ENCODE measurements at places on chromosomes 1 and 21.

- DNase-seq, result no peak
Observed at GRCh38 chr1:208151728-208152598, 92.2 kb downstream of the PLXNA2 start.

- DNase-seq, result no peak
Observed at GRCh38 chr21:45409466-45410150, 4.6 kb downstream of the COL18A1 start.

DNA sequence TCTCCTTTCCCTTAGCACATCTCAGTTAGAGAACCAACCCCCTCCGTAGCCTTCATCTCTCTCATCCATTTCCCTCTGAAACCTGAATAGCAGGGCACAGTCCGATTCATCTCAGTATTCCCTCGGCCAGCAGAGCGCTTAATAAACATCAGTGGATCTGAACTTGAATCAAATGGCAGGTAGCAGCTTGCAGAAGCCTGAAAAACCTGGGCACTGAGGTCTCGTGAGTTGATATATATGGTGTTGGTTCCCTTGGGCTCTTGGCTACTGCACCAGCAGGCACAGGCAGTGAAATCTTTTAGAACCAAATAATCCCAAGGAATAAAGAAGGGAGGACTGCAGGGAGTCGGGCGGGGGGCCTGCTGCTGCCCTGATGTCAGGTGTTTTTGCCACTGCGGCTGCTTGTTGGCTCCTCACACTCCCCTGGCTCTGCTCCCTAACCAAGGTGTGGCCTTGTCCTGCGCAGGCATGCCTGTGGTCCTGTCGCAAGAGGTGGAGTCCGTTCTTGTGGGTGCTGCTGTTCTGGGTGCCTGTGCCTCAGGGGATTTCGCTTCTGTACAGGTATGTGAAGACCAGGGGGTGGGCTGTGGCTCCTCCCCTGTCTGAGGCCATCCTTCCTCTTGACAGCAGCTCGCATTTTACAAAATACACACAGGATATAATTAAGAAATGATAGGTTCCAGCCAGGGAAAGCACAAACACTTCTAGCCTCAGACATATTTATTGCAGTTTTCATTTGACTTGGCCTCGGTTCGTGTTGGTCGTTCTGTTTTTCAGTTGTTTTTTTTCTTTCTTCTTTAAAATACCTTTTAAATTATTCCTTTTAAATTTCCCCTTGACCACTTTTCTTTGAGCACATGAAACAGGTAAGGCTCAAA is 140.9 kb upstream of the HOOK1 start:
- no peak for DNase-seq

- DNase-seq, result no peak
Observed at GRCh38 chr1:923991-924655, 400 bp downstream of the SAMD11 start.

- DNase-seq, result no peak
Observed at GRCh38 chr1:37410815-37411214, 63.6 kb upstream of the ZC3H12A start.

- DNase-seq, result no peak
Observed at GRCh38 chr1:154821083-154821482, 49.0 kb downstream of the KCNN3 start.

DNA sequence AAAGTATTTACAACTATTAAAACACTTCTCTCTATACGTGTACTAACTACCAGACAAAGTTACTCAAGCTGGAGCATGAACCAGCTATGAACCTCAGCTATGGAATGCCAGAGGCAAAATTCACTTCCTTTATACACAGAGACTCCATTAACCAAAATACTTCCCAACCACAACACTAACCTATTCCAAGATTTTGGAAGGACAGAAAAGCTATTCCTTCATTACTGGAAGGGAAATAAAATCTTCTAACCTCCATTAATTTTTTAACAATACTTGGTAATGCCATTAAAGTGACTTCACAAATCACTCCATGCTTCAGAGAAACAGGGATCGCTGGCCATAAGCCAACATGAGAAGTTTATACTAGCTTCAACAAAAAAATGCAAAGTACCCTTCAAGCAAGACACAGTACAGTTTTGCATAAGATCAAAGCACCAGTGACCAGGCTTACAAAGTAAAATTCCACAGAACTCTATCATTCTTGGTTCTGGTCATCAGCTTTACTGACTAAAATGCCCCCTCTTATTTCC is 58.0 kb downstream of the PUM1 start:
- no peak for DNase-seq

- DNase-seq, result peak; percentile 56
Observed at GRCh38 chr21:46118316-46119143, 20.6 kb downstream of the COL6A2 start.

DNA sequence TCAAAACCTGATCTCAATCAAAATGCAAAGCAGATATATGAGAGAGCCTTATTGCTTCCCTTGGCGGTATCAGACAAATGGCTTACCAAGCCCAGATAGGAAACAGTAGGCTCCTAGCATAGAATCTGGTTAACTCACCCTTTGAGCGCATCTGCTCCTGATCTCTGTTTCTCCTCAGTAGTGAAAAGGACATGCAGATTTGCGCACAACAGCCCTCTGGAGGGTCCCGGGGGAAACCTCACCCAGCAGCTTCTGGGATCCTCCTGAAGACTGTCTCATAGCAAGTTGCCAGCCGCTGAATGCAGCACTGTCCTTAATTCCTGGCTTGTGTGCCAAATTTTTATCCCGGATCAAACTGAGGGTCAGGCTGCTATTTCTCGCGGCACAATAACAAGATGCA is 192.2 kb downstream of the FASLG start:
- DNase-seq, result no peak

DNA sequence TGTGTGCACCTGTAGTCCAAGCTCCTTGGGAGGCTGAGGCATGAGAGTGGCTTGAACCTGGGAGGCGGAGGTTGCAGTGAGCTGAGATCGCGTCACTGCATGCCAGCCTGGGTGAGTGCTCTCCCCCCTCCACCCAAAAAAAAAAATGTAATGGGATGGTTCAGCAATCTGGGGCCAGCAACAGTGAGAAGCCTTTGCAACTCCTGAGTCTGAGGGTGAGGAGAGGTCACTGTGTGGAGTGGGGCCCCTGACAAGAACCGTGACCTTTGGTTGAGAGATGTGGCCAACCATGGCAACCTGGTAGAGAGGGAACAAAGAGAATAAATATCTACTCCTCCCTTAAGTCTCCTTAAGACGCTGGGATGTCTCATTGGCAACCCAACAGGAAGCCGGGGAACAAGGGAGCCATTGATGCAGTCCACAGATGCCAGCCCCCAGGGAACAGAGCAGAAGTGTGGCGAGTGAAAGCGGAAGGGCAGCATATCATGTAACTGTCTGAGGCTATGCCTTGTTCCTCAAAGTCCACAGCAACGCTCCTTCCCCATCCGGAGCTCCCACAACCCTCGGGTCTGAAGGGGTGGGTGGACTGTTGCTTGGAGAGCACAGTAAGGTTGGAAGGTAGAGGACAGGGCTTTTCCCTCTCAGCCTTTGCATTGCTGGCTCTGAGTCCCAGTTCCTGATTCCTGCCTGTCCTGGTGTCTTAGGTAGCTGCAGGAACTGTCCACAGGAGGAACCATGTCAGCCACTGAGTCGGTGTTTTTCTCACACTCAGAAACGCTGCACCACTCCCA is 8.3 kb downstream of the TRNP1 start:
- no peak for DNase-seq

- DNase-seq, result no peak
Observed at GRCh38 chr1:162954824-162955223, 93.8 kb upstream of the CCDC190 start.

DNA sequence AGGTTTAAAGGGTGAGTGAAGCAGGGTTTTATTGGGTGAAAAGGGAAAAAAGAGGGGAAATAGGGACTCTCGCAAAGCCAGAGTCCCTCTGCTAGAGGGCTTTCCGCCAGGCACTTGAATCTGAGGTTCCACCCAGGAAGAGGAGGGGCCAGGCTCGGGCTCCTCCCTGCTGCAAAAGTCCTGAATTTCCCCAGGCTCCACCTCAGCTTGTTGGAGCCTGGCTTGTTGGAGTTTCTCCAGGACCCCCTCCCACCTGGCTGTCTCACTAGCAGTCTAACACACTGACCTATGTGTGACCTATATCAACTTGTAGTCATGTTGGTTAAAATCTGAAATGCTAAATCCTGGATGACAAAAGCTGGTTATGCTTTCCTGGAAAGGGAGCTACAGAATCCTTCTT is 25.5 kb downstream of the GBP2 start:
- no peak for DNase-seq

GRCh38 chr1:61157468-61157987 is 75.2 kb downstream of the NFIA start:
- no peak for DNase-seq

DNA sequence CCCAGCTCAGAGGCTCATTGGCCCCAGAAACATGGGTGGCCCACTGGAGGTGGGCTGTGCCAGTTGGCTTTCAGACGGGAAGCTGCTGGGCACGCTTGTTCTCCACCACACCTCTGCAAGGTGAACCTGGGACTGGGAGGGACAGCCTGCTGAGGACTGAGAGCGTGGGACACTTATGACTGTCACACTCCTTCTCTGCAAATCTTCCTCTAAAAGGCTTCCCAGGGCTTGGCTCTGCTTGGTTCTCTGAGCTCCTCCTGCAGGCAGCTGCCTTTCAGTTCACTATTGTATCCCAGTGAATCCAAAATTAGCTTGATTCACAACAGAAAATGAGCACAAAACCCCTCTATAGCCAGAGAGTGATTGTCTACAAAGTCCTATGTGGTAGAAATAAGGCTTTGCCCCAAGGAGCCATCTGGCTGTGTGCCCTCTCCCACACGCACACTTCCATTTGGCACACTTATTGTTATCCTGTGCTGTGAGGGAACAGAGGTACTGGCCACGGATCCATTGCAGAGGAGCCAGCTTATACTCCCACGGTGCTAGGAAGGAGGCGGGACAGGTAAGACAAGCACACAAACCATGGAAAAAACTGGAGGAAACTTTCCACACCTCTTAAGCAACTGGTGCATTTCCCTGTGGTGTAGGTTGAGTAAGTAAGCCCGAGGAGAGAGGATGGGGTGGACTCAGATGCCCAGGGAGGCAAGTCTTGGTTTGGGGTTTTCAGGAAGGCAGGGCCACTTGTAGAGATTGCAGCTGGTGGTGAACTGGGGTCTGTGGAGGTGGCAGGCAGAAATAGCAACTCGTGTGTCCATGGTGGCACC is 18.9 kb upstream of the BTG2 start:
- no peak for DNase-seq

DNA sequence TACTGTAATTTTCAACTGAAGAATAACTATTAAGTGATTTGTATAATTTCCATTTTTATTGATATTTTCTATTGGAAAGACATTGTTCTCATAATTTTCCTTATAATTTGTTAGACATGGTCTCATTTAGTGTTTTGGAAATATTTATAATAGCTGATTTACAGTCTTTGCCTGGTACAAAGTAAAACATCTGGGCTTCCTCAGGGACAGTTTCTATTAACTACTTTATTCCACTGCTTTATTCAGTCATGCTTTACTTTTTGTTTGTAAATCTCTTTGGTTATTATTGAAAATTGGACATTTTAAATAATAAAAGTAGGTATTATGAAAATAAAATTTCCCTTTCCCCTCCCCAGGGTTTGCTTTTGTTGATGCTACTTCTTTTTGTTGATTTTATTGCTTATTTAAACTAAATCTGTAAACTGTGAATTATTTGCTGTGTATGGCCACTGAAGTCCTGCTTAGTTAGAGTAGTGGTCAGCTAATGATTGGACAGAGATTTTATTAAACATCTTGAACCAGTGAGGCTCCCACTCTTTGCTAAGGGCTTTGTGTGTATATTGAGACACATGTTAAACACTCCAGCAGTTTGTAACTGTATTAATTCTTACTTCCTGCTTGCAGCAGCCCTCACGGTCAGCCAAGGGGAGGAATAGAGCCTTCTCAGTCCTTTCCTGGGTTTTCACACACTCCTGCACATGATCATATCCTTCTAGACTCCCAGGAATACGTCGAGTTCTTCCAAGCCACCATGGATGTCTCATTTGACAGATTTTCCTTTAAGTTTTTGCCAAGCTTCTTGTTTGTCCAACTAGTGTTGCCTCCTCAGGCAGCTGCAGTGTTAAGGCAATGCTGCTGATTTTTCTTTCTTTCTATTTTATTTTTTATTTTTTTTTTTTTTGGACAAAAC is 994.6 kb upstream of the PRMT6 start:
- DNase-seq, result no peak

GRCh38 chr1:82686774-82687173 is 886.0 kb downstream of the ADGRL2 start:
- no peak for DNase-seq

GRCh38 chr21:21860888-21861287 is 862.7 kb downstream of the NCAM2 start:
- no peak for DNase-seq

GRCh38 chr1:37159102-37159501 is 124.8 kb upstream of the GRIK3 start:
- DNase-seq, result no peak

DNA sequence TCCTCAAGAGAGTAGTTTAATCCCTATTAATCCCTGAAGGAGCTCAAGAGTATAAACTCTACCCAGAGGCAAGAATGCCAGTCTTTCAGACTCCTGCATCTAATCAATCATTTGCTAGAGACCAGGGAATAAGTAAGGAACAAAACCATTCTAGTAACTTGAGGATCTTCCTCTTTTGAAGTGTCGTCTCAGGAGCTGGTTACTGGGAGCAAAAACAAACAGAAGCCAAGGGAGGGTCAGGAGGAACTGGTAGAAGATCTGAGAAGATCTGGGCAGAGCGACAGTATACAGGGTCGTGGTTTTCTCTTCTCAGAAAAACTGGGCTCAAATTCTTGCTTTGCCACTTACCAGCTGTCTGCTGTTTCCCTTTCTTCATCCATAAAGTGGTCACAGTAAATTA is 69.3 kb downstream of the RPS6KA1 start:
- DNase-seq, result no peak

DNA sequence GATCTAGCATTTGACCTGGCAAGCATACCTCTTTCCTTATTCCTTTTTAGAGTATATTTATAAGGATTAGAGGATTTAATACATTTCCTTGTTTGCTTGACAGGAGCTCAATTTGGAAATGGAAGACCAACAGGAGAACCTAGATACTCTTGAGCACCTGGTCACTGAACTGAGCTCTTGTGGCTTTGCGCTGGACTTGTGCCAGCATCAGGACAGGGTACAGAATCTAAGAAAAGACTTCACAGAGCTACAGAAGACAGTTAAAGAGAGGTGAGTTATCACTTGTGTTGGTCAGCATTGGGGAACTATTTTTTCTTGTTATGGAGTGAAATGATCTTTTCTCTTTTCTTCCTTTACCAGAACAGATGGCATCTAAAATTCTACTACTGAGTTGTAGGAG is 123.4 kb upstream of the BMP8A start:
- no peak for DNase-seq

DNA sequence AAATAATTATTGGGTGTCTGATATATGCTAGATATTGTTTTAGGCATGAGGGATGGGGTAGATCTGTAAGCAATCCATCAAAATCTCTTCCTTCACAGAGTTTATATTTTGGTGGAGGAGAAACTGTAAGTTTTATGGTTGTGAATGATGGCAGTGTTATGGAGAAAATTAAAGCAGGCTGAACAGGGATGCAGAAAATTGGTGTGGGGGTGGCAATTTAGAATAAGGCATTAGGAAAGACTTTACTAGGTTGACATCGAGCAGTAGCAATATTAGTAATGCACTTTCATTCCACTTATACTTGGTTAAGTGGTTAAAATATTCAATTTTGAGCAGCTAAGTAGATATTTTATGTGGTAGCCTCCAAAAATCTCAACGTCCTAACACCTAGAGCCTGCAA is 261.1 kb upstream of the SNX7 start:
- no peak for DNase-seq

- no peak for DNase-seq
Observed at GRCh38 chr1:90781534-90781933, 64.4 kb upstream of the BARHL2 start.

- peak; percentile 25 for DNase-seq
Observed at GRCh38 chr1:30048905-30049304, 674.5 kb downstream of the MATN1 start.
